ENCODE measurements at places on chromosomes 12 and 14.

DNA sequence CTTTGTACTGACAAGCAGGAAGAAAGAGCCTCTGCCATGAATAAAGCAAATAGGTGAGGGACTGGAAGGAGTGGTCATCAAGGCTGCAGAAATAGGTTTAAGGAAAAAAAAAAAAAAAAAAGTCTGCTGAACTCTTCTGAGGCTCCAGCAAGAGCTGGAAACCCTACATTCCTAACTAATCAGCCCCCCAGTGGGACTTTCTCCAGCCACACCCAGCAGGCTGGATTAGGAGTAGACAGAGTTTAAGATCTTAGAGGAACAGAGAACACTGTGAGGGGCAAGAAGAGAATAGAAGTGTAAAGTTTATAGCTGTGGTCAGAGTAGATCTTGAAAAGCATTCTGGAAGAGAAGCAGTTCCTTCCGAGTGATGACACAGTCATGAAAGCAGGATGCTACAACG lies 66.4 kb downstream of the ATXN2 start:
- no peak for DNase-seq

GRCh38 chr12:28610401-28611114 lies 420.3 kb downstream of the CCDC91 start:
- no peak for DNase-seq

DNA sequence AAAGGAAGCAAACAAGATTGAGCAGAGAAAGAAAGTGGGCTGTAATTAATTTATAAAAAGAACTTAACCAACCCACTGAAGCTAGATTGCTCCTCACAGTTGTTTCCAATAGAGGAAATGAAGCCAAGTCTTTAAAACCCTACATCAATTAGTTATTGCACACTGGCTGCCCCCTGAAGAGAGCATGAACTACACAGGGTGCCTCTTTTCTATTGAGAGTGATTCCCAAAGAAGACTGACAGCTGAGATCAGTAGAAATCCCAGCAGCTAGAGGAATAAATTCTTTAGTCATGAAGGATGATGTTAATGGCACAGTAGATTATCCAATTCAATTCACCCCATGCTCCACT lies 8.6 kb upstream of the USP15 start:
- DNase-seq = no peak

- DNase-seq = no peak
These were observed 214.4 kb downstream of the BCL11B start for GRCh38 chr14:99057576-99058083.

DNA sequence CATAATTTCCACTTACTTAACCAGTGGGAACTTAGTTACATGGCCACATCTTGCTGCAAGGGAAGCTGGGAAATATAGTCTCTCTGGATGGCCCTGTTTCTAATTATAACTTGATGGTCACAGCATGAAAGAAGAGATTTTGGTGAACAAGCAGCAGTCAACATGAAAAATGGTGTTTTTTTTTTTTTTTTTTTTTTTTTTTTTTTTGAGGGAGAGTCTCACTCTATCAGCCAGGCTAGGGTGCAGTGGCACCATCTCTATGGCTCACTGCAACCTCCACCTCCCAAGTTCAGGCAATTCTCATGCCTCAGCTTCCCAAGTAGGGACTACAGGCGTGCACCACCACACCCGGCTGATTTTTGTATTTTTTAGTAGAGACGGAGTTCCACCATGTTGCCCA lies 10.8 kb downstream of the SRGAP1 start:
- DNase-seq = no peak

DNA sequence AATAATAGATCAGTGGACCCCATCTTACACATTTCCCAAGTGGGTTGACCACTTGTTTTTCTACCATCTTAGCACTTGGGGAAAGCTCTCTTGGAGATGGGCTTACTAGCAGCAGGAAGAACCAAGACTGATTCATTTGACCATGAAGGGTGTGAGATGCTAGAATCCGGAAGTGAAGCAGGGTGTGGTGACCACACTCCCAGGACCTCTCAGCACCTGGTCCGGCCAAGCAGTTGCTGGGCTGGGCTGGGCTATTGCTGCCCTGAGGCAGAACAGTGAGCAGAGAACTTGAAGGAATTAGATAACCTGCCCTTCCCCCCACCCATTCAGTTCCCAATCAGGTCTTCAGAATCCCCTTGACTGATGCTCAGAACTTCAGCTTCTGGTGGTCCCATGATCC lies 24.4 kb downstream of the ADCY6 start:
- DNase-seq = no peak

DNA sequence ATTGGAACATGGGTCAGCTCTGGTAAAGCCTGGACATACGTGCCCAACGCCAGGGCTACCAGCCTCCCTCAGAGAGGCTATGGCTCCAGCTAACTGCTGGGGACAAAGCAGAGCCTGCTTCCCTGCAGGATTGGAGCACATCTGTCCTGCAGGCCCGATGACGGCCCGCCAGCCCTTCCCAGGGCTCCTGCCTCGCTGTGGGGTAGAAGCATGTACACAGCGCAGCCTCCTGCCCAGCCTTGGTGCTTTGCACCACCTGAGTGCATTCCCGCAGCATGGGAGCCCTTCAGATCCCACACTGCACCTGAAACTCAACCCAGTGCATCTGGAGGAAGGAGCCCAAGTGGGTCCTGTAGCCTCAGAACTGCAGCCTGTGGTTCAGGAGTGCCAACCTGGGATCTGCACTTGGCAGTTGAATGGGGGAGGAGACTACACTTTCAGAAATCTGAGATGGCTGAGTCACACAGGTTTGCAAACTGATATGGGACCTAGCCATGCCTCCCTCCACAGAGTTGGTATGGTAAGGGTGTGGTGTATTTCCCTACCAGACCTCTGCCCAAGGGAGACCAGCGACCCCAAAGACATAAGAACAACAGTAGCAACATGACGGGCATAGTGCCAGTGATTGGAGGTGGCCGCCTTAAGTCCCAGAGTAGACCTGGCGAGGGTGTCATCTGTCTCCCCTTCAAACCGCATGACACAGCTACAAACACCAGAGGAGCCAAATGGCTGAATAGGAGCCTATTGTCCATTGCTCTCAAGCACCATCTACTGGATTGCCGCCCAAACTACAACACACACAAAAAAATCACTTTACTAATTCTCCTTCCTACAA lies 273.9 kb upstream of the MIS18BP1 start:
- DNase-seq = no peak

GRCh38 chr12:68113644-68114043 lies 45.9 kb downstream of the IFNG start:
- peak; percentile 57 for DNase-seq

DNA sequence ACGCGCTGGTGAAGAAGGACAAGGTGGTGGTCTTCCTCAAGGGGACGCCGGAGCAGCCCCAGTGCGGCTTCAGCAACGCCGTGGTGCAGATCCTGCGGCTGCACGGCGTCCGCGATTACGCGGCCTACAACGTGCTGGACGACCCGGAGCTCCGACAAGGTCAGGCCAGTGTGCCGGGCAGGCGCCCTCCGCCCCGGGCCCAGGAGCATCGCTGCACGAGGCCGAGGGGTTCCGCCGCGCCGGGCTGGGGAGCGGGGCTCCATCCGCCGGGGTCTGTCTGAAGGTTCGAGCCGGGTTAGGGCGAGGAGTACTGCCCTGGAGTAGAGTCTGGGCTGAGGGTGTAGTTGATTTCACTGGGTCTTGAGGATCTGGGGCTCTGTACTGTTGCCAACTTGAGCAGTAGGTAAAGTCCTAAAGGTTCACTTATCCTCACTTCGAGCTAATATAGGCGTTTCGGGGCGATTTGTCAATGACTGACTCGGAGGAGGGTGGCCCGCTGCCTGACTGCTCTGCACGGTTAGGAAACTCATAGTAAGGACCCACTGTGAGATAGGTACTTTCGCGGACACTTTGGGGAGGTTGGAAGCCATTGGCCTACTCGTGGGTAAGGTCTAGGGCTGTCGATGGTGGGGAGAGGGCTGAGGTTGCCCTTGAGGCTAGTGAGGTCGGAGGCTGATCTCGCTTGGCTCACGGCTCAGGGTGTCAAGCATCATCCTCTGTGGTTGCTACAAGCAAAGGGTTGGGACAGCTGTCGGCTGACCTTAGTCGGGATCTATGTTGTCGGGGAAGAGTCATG lies 574 bp downstream of the GLRX5 start:
- DNase-seq = no peak

DNA sequence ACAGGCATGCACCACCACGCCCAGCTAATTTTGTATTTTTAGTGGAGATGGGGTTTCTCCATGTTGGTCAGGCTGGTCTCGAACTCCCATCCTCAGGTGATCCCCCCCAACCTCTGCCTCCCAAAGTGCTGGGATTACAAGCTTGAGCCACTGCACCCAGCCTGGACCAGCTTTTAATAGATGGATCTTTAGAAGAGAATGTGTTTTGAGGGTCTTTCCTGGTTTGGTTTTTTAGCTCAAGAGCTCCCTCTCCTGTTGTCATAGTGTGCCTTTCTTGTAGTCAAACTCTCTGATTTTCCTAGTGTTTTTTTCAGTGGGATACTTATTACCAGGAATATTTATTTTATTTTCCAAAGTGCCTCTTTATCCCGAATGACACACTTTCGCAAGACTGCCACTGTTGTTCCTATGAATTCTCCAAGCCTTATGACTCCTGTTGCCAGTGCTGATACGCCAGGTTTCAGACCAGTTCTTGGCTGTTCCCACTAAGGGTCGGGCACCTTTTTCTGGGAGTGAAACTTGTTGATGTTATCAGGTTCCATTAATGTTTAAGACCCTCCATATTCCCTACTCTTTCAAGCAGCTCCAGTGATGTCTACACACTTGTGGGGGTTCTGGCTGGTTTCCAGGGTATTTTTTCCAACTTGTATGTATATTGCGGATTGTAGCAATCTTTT lies 31.5 kb upstream of the LIMA1 start:
- no peak for DNase-seq

GRCh38 chr12:49129332-49130150 lies 1.7 kb downstream of the TUBA1B start:
- no peak for DNase-seq

DNA sequence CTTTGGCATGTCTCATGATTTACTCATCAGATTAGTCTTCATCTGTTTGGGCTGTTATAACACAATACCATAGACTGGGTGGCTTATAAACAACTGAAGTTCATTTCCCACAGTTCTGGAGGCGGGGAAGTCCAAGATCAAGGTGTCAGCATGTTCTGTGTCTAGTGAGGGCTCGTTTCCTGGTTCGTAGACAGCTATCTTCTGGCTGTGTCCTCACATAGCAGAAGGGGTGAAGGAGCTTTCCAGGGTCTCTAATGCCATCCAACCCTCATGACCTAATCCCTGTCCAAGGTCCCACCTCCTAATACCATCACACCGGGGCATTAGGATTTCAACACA lies 30.8 kb upstream of the NRDE2 start:
- no peak for DNase-seq

Data from CD4-positive, alpha-beta T cell treated with Interleukin-4 for 1 hour (primary cell).